ENCODE measurements at places on chromosomes 11 and 22. TPM values are rescaled to one million over a fixed set of nuclear protein-coding genes. Genes with fewer than 3 reads are reported as not detected.

Gene HEPACAM
- not detected for total RNA-seq

Gene SLCO2B1
- not detected for total RNA-seq

Gene LTBP3
- 53.8 TPM for total RNA-seq

Gene BAIAP2L2
- total RNA-seq: 0.65 TPM

Gene TSPAN32
- total RNA-seq: 1.4 TPM

Gene OOSP3
- total RNA-seq: not detected

Gene LRRC56
- 0.54 TPM for total RNA-seq

Gene MOGAT2
- 0.13 TPM for total RNA-seq

Gene MRGPRF
- total RNA-seq: 26.2 TPM

Gene CECR2
- total RNA-seq: under 0.01 TPM

Gene NPAS4
- not detected for total RNA-seq

Gene CASTOR1
- 7.4 TPM for total RNA-seq

Gene FAM227A
- total RNA-seq: 3.1 TPM

Gene MYBPC3
- not detected for total RNA-seq

Gene ATG2A
- 15.3 TPM for total RNA-seq

Gene DLG2
- 3.5 TPM for total RNA-seq

Gene RTN4RL2
- total RNA-seq: not detected

Gene OR5P2
- not detected for total RNA-seq

Gene CTSF
- total RNA-seq: 26.3 TPM

Gene TENM4
- total RNA-seq: 0.13 TPM
